ENCODE measurements at places on chromosomes 11 and 22.

GRCh38 chr11:94938095-94939055 lies 35.0 kb downstream of the CWC15 start:
- peak; percentile 82 for DNase-seq

DNA sequence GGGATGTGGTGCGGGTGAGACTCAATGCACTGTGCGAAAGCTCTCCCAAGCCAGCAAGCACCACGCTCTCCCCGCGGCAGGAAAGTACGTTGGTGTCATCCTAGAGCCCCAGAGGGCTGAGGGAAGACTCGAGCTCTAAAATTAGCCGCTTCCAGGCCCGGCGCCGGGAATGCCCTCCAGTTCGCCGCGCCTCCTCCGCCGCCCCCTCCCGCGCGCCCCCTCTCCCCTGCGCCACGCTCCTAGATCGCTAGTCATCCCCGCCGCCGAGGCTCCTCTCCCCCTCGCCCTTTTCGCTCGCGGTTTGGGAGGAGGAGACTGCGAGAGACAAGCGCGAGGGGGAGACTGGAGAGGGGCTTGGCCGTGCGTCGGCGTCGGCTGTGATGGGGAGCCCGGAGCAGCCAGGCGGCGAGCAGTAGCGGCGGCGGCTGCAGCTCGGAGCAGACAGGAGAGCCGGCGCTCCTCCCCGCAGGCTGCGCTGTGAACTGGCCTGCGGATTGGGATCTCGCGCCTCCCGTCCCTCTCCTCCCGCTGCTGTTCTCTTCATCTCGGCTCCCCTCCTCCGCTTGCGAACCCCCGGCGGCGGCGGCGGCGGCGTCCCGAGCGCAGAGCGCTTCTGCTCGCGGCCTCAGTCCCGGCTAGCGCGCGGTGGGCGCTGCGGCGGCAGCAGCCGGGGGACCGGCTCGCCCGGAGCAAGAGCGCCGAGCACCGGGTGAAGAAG lies at the start of gene FAT3:
Gene FAT3, plus strand, starts transcription at position 412 of the 718 bp plus-strand sequence. CDS start 127,295 bp downstream, outside the sequence.
- no peak for DNase-seq

DNA sequence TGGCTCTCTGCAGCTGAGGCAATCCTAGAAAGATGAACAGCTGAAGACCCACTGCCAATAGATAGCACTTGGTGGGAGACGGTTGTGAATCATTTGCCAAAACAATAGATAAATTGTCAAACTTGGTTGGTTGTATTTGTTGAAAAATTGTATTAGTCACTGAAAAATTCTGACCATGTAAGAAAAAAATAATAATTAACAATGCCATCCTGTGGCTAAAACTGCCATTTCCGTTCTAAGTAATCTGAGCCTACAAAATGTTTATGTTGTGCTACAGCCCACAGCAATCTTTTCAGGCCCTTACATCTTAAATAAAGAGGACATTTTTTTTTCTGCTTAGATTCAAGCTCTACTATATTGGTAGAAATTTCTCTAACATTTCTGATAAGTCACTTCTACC lies 103.2 kb upstream of the ANO3 start:
- no peak for DNase-seq

DNA sequence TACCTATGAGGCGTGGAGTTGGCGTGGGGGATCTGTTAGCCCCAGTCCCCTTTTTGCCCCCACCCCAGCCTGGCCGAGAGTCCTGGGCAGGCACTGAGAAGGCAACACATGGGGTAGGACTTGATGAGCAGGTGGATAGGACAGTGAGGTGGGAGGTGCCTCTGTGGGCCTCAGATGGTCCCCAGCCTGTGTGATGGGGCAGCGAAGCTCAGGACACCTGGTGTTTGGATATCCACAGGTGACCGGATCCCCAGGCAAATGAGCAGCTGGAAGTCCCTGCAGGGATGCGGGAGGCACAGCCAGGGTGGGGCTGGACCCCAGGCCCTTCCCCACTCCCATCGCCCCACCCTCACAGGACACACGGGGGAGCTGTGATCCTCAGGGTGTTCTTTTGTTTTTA lies 9.7 kb downstream of the FBLN1 start:
- DNase-seq, result no peak

GRCh38 chr11:112361396-112361795 lies 100.7 kb upstream of the PLET1 start:
- DNase-seq, result no peak

- DNase-seq, result no peak
Measured at GRCh38 chr11:96412761-96413381, 23.1 kb downstream of the JRKL start.

DNA sequence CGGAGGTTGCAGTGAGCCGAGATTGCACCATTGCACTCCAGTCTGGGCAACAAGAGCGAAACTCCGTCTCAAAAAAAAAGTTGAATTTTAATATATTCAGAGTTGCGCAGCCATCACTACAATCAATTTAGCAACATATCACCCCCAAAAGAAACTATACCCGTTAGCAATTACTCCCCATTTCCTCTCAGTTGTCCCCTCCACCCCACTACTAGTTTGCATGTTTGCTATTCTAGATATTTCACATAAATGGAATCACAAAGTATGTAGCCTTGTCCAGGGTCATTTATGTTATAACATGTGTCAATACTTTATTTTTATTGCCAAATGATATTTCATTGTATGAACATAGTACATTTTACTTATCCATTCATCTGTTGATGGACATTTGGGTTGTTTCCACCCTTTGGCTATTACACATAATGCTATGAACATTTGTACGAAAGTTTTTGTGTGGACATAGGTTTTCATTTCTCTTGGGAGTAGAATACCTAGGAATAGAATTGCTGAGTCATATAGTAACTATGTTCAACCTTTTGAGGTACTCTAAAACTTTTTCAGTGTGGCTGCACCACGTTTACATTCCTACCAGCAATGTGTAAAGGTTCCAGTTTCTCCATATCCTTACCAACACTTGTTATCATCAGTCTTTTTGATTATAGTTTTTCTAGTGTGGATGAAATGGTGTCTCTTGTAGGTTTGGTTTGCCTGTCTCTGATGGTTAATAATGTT lies 2.2 kb downstream of the ZNF143 start:
- no peak for DNase-seq

DNA sequence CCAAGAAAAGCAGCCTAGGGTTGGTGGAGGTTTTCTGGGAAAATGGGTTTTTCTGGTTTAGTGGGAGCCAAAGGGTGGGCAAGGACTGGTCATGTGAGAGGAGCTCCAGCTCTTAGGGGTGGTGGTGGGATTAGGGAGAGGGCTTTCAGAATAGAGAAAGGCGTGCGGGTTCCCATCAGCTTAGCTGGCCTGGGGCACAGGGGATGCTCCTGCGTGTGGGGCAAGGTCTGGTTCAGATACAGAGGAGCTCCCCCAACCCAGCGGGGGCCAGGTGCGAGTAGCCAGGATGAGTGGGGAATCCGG lies 644 bp downstream of the TMEM134 start:
- no peak for DNase-seq

GRCh38 chr22:44080936-44081861 lies 57.1 kb downstream of the PARVB start:
- DNase-seq, result peak; percentile 72

GRCh38 chr11:70654016-70654415 lies 255.7 kb downstream of the CTTN start:
- no peak for DNase-seq

DNA sequence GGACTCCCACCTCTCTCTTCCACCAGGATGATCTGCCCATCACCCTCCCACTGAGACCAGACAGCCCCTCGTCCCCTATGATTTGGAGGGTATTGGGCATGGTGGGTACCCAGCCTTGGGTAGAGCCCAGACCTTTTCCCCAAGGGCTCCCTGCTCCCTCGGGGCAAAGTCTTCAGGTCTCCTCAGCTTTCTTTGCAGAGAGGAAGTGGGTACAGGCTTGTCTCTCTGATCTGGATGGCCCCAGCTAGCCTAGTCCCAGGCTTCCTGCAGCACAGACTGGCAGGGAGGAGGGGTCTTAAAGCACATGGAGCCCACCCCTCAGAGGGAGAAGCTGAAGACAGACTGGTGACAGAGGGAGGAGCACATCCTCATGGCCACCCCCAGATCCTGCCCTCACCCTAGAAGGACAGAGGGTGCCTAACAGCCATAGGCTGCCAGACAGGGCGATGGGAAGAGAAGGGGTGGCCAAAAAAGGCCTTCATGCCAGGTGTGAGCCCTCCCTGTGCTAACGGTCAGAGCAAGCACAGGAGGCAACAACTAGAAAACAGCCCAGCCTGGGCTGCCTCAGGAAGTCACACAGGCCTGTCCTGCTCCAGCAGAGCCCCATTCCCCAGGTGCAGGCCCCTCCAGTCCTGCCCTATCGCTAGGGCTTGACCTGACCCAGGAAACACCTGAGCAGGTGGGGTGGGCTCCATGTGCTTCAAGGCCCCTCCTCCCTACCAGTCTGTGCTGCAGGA lies 30.4 kb downstream of the SLC22A12 start:
- DNase-seq, result no peak

- DNase-seq, result no peak
Measured at GRCh38 chr11:119496469-119496868, 73.5 kb upstream of the THY1 start.

- DNase-seq, result no peak
Measured at GRCh38 chr11:29641201-29641600, 375.6 kb downstream of the KCNA4 start.

DNA sequence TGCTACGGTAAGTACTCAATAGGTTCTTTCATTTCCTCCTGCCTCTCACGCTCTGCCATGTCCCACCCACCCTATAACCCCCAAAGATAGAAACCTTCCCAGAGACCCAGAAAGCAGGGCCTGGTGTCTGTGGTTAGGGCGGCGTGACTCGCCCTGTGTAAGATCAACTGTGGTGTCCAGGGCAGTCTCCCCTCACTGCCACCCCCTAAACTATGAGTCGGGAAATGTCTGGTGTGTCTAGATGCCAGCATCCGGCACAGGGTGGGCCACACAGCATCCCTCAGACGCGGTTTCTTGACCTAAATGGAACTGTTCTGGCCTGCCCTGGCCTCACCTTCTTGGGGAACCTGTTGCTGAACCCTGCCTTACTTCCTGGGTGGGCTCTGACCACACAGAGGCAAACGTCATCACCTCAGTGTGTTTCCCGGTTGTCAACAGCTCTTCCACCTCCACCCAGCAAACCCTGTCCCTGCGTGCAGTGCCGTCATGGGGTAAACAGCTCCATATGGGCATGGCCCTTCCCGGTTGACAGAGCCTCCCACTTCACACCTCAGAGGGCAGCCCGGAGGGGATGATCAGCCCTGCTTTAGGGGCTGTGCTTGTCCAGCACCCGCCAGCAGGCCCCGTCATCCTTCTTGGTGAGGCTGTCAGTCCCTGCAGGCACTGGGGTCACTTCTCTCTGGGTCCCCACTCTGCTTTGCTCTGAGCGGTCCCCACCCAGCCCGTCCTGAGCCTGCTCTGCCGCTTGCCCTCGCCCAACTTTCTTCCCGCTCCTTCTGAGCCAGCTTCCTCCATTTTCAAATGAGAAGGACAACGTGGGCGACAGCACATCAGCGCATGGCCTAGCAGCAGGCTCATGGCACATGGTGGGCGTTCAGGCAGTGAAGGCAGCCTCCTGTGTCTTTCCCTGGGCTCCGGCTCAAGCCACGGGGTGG lies 6.0 kb downstream of the WNT11 start:
- no peak for DNase-seq

DNA sequence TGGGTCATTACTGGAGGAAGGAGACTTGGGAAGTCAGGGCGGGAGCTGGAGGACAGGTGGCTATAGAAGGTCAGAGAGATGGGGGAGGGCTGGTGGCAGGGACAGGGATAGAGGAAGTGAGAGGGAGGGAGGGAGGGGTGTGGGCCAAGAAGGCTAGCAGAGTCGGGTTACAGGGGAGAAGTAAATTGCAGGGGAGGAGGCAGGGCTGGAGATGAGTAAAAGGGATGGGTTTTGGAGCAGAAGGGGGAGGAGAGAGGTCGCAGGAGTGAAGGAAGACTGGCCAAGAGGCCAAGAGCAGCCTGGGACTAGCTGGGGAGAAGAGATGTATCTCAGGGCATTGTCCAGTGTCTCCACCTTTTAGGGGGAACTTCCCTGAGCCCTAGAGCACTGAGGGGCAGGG lies 33.0 kb downstream of the LRRC10B start:
- no peak for DNase-seq

- DNase-seq, result no peak
Measured at GRCh38 chr11:44310206-44310462, 195 bp upstream of the ALX4 start.

DNA sequence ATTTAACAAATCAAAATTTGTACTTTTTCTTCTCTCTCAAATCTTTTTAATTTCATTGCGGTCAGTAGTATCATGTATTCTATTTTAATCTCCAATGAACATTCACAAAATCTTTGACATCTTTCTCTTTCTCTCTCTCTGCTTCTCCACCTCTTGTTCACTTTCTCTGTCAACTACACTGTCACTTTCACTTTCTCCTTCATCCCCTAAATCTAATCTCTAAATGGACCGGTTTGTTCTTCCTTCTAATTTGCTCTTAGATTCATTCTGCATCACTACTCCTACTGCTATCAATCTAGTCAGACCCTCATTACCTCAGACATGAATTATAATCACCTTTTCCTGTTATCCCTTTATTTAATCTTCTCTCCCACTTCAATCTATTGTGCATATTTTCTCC lies 18.6 kb downstream of the CCDC73 start:
- DNase-seq, result no peak

DNA sequence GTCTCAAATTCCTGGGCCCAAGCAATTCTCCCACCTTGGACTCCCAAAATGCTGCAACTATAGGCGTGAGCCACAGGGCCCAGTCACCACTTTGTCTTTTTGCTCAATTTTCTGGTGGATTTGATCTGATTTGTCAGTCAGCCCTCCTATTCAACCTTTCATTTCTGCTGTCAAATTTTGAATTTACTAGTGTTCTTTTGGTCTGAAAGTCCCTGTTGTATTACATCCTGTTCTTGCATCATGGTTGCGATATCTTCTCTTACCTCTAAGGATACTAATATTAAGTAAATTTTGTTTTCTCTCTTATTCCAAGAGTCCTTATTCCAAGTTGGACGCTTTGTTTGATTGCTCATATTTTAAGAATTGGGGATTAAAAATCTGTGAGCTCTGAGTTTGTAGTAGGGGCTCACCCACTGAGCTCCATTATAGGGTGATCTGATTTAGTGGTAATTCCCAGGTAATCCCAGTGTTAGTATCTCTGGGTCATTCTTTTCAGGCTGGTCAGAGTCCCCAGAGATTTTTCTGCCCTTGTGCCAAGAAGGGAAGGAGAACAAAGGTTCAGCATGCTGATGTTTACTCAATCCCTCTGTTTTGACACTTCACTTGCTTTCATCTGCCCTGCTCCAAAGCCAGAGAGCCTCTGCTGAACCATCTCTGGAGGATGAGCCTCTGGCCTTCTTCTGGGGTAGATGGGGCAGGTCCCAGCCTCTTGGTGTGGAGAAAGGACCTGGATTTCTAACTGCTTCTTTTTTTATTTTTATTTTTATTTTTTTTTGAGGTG lies 10.0 kb downstream of the UPB1 start:
- DNase-seq, result no peak

DNA sequence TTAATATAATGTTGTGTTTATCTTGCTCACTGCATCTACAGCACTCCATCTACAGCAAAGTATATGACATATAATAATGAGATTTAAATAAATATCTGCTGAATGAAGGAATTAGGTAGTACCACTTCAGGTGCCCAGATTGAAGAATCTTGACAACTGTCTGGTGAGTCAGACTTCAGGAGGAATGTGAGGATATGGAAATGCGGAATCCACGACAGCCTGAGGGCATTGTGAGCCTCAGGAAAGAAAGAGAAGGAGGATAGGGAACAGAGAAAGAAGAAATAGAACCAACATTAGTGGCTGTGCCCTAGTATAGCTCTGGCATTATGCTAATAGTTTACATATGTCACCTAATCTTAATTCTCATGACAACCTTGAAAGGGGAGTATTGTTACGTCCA lies 304.4 kb downstream of the AASDHPPT start:
- DNase-seq, result no peak

- DNase-seq, result no peak
Measured at GRCh38 chr11:36071917-36072500, 128.1 kb downstream of the LDLRAD3 start.

GRCh38 chr11:73359341-73359740 lies 16.9 kb upstream of the RELT start:
- DNase-seq, result peak; percentile 65

Data from left ventricle myocardium inferior (tissue), 1 donor.